ENCODE measurements at places on chromosomes 7 and 10. TPM values are rescaled to one million over a fixed set of nuclear protein-coding genes. Genes with fewer than 3 reads are reported as not detected.

The CCZ1 gene
- 76.3 TPM for total RNA-seq

The CRHR2 gene
- not detected for total RNA-seq

The SMKR1 gene
- 2.0 TPM for total RNA-seq

The YWHAG gene
- total RNA-seq = 145 TPM

The PPP1R17 gene
- total RNA-seq = not detected

The MXI1 gene
- total RNA-seq = 3.3 TPM

The LIPM gene
- not detected for total RNA-seq

The CHAT gene
- not detected for total RNA-seq

The MUC3A gene
- total RNA-seq = not detected

The PKD2L1 gene
- total RNA-seq = not detected

The OR6V1 gene
- total RNA-seq = not detected

The ZP3 gene
- total RNA-seq = 4.0 TPM

The RET gene
- 0.44 TPM for total RNA-seq

GRCh38 chr7:140649556-140650205 lies 9.1 kb upstream of the DENND2A start:
- no peak for DNase-seq

DNA sequence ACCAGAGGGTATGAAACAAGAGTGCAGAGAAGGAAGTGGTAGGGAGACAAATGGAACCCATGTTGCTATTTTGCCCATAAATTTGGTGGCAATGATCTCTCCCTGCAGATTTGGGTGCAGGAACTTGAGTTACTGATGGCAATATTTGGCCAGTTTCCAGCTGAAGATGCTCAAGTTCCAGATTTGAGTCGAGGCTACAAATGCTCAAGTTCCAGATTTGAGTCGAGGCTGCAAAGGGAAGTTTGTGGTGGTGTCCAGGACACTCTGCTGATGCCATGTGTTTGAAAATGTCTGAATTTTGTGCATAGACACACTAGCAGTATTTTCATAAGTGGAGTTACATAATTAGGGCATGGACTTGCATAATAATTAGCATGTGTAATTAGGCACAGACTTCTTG lies 40.8 kb downstream of the TBXAS1 start:
- DNase-seq = no peak

DNA sequence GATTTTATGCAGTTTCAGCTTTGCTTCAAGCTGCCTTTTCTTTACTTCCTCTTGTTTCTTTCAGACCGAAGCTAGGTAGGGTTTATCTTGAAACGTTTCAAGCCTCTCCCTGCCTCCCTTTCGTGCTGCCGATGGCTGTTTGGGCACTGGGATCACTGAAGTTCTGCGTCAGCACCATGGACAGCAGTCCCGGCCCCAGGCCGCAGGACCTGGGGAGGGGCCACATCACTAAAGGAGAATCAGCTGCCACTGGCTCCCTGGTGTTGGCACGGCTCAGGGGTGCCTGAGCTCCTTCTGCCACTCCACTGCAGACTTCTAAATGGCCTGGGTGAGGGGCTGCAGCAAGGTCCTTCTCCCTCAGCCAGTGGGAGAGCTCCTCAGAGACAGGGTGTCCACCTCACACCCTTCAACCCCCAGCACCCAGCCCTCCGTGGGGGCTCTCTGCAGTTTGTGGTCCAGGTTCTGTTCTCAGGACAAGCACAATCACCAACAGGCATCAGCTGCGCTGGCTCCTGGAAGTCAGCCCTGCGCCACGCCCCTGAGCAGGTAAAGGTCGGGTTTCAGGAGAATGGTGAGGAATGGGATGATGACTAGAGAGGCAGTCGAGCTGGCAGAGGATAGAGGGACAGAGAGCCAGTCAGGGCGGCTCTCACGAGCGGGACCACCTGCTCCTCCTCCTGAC lies 387.2 kb downstream of the TCERG1L start:
- no peak for DNase-seq

DNA sequence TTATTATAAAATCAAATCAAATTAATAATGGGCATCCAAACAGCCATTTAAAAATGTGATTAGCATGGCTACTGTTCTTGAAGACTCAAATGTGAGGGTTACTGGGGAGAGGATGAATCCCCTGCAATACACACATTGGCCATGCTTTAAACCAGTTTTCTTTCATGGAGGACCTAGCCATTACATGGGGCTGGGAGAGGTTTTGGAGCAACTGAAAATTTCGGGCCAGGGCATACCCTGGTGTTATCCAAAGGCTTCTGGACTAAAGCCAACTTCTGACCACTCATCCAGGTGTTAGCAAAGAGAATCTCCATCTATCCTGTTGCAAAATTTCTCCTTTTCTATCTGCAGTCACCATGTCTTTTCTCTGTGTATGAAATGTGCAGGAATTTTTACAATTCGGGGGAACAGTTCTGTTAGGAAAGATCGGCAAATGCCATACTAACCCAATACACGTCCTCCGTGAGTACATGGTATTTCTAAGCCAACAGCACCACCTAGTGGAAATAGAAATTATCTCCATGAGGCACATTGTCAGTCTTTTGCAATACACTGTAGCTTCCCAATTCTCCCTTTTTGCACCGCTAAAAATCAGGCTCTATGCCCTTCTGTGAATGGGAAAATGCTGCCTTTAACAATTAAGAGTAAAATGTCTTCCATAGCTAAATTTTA lies 47.0 kb upstream of the ZNF107 start:
- DNase-seq = peak; percentile 34

GRCh38 chr7:47518827-47519226 lies 63.1 kb downstream of the TNS3 start:
- DNase-seq = no peak

DNA sequence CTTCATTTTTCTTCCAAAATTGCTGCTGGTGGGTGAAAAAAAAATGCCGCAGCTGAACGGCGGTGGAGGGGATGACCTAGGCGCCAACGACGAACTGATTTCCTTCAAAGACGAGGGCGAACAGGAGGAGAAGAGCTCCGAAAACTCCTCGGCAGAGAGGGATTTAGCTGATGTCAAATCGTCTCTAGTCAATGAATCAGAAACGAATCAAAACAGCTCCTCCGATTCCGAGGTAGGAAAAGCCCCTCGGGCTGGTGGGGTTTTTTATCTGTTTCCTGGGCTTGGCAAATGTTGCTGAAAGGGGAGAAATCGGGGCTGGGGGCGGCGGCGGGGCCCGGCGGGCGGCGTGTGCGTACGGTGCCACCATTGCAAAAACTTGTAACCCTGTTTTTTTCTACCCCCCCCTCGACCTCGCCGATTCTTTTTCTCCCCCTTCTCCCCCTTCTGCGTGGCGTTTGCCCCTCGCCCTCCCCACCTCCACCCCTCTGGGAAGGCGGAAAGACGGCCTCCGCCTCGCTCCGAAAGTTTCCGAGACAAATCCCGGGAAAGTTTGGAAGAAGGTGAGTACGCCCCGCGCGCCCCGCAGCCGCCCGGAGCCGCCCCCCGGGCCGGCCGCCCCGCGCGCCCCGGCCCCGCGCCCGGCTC lies 789 bp downstream of the TCF7L2 start:
- no peak for DNase-seq

GRCh38 chr7:30354791-30355190 lies 70.4 kb downstream of the ZNRF2 start:
- DNase-seq = no peak

DNA sequence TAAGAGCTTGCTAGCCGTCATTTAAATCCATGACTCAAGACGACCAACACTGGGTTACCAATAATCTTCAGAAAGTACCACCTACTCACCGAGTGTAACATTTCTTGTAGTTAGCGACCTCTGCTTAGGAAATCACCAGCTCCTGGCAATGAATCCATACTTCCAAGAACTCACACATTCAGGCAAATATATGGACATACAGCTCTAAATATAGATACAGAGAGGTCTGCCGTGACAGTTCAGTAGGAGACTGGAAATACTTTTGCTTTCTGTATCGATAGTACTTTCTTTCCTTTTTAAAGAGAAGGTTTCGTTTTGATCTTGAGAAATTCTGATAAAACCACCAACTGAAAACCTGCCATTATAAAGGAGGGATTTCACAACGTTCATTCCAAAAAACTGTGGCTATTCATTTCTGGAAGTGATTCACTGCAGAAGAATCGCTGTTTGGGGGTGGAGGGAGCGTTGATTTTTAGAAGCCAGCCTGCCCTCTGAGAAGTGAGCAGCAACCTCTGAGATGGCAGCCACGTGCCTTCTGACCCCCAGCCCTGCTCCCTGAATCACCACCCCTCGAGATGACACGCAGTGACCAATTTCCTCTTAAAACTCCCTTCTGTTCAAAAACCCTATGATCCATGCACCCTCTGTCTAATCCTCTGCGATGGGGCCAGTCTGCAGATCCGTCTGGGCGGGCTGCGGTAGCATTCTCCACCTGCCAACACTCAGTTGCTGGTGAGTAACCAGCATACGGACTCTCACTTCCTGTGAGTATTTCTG lies 179.0 kb upstream of the KLF14 start:
- DNase-seq = peak; percentile 90

DNA sequence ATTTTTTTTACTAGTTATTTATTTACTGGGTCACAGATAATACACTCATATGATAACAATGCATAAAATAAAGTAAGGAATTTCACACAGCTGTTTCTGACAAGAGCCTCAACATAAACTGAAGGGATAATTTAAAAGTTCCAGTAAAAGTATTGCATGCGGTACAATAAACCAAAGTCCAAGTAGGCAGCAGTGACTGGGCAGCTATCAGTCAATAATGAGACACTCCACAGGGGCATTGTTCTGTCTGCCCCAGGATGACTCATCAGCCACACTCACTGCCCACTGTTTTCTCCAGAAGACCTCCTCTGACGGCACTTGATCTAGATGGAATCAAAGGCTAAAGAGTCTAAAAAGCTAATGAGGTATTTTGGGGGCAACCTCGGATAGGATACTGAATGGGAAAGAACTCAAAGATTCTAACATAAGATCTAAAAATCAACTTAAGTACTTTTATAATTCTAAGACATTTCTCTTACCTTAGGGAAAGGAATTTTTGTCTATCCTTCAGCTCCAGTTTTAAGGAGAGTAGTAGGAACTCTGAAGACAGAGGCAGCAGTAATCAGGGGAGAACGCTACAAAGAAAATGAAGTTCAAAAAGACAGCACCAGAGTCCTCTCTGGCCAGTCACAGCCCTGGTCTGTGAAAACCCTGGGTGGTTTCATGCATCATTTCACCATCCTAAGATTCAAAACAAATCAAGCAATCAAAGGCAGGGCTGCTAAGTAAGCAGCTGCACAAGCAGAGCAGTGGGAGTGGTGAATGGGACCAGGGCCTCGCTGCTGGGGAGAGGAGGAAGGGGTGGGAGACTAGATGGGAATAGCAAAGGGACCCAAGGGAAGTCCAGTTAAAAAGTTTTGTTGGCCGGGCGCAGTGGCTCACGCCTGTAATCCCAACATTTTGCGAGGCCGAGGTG lies 175.1 kb downstream of the AVL9 start:
- DNase-seq = no peak

GRCh38 chr10:119450606-119451299 lies 91.8 kb downstream of the RGS10 start:
- no peak for DNase-seq

GRCh38 chr7:124318721-124319450 lies 286.0 kb upstream of the TMEM229A start:
- DNase-seq = no peak

DNA sequence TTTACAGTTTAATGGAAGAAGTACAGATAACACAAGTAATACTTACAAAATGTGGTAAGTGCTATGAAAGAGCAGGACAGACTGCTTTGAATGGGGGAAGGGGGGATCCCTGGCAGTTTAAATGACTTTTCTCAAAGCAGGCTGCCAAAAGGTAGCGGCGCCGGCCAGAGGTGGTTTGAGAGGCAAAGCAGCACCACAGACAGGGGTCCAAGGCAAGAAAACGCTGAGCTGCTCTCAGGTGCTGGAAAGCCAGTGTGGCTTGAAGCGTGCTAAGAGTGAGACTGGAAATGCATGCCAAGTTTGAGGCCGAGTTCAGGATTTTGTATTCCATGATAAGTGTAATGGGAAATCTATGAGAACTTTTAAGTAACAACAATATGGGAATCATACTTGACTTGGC lies 437.7 kb downstream of the AUTS2 start:
- DNase-seq = no peak

DNA sequence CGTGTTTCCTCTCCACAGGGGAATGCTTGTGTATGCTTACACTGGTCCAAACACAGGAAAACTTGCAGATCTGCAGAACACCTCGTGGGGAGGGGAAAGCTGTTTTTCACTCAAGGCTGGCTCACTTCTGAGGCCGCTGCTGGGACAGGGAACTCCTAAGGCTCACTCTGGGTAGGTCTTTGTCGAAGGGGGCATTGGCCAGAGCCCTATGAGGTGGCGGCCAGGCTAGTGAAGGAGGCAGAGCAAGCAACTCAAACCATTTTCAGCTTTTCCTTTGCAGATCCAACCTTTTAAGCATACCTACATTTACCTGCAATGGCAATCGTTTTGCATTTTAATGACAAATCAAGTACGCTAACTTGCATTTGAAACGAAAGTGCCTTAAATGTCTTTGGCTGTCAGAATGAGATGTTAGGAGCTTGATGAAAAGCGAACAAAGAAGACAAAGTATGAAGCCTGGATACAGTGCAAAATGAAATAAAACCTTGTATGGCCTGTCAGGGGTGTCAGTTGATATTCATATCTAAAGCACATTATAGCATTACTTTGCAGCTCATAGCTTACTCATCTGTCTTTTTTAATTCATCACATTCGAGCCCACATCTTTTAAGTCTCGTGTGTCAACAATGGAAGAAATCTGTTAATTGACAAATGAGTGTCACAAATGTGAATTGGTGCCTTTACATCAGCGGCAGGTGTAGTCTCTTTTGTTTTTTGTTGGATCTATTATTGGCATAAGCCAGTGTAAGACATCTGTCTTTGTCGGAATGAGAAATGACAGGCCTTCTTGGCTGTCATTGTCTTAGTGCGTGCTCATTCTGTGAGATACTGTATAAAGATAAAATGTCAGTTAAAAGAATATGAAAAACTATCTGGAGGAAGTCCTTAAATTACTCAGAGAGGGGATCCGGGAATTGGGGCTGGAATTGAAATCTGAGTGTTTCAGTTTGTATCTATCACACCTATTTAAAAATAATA lies 30.5 kb downstream of the LRMDA start:
- no peak for DNase-seq

GRCh38 chr10:19043431-19043830 lies 5.2 kb upstream of the MALRD1 start:
- DNase-seq = no peak

- DNase-seq = peak; percentile 85
Observed at GRCh38 chr7:8295638-8296361, 33.8 kb upstream of the ICA1 start.

DNA sequence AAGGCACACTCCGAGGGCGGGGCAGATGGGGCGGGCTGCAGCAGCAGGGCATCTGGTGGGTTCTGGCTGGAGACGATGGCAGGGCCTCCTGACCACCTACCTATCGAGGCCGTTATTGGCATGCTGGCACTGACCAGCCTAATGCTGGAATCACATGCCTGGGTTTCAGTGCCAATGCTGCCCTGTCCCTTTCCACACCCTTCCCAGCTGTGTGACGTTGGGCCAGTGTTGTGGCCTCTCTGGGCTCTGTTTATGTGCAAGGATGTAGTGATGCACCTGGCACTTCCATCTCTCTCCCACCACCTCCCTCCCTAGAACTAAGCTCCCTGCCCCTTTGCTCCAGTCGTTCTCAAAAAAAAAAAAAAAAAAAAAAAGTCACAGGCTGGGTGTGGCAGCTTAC lies 132.9 kb downstream of the ZMIZ1 start:
- no peak for DNase-seq
